ENCODE measurements at places on chromosomes 2 and 18. TPM values are rescaled to one million over a fixed set of nuclear protein-coding genes. Genes with fewer than 3 reads are reported as not detected.

VWA3B gene
- not detected for total RNA-seq

GRCh38 chr2:240947607-240948006 is 41.5 kb downstream of the CROCC2 start:
- DNase-seq = no peak

- no peak for DNase-seq
Measured at GRCh38 chr2:200275295-200276013, 31.0 kb upstream of the SPATS2L start.

DNA sequence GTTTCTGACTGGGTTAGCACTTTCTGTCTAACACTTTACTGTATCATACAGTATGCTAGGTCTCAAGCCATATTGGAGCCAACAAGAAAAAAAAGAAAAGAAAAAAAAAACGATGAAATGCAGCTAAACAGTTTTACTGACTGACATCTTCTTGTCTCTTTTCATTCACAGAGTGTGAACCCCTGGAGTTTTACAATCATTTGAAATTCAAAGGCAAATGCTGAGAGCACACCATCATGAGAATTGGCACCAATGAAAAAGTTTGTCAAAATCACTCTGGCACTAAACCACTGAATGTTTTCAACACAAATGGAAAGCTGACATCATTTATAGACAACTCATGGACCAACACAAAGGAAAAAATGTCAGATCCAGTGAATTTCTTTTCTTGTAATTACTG is 513.3 kb downstream of the LRRTM4 start:
- no peak for DNase-seq

- no peak for DNase-seq
Measured at GRCh38 chr18:75654851-75655751, 227.6 kb upstream of the SMIM21 start.

ATRAID gene
- total RNA-seq = 92.7 TPM

SCYGR4 gene
- total RNA-seq = not detected

GRCh38 chr2:129710670-129711495 is 268.6 kb upstream of the RAB6C start:
- no peak for DNase-seq

DNA sequence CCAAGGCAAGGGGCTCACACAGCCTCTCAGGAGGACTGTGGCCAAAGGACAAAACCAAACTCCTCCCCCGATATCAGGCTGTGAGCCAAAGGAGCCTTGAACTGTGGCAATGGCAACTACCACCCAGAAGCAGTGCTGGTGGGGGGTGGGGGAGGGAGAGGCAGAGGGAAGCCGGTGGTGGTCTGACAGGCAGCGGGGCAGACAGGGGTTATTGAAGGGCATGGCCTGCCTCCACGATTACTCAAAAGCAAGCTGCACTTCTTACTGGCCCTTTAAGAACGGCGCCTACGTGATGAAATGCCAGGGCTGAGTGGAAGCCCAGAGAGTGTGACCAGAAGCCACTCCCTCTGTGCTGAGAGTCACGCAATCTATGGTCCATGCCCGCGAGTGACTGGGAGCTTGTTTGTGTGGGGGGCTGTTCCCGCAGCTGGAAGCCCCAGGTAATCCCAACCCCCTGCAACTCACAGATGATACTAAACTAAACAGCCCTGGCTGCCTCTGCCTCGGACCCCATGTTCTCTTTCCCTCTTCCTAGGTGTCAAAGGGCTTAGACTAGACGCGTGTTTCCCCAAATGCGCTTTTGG is 128.2 kb upstream of the CXCR4 start:
- no peak for DNase-seq

CHRNG gene
- total RNA-seq = not detected

Data from activated CD4-positive, alpha-beta memory T cell treated with anti-CD3 and anti-CD28 coated beads for 36 hours (primary cell).